ENCODE measurements at places on chromosomes 4 and X. TPM values are rescaled to one million over a fixed set of nuclear protein-coding genes. Genes with fewer than 3 reads are reported as not detected.

DNA sequence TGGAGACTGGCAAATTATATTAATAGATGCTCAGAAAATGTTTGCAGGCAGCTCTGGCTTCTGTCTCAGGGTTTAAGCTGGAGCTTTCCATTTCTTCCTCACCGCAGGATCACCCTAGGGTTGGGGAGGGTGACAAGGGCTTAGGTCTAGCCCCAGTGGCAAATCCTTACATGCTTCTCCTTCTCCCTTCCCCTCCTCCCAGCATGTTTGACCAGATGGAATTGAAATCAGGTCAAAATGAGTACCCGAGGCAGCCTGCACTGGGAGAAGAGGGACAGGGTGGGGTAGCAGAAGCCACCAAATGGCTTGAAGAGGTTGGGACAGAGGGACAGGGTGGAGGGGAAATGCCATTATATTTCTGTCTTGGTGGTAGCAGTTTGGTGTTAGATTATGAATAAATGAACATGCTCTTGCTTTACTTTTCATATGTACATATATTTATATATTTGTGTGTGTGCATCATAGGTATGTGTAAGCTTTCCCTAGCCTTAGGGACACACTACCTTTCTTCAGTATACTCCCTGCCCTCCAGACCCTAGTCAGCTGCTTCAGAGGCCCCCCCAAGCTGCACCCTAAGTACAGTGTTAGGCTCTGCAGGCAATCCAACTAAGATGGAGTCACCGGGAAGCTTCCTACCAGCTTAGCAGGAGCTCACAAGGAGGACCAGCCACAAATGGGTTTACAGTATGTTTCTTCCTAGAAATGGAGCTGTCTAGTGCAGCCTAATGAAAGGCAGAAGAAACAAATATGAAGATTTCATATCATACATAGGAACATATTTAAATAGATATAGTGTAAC is 1.8 kb downstream of the TMEM35A start:
- DNase-seq = no peak

DNA sequence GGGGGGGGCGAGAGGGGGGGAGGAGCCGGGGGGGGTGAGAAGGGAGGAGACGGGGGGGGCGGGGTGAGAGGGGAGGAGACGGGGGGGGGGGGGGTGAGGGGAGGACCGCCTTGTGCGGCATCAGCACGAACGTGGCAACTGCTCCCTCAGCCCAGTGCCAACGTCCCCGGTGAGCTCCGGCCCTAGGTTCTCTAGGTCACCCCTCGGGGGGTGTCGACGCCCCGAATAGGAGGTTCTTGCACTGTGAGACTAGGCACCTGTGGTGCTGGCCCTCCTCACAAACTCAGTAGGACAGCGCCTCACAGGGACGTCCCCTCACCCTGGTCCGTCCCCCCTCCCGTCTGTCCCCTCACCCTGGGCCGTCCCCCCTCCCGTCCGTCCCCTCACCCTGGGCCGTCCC is 21.5 kb upstream of the GTPBP6 start:
- DNase-seq = no peak

DNA sequence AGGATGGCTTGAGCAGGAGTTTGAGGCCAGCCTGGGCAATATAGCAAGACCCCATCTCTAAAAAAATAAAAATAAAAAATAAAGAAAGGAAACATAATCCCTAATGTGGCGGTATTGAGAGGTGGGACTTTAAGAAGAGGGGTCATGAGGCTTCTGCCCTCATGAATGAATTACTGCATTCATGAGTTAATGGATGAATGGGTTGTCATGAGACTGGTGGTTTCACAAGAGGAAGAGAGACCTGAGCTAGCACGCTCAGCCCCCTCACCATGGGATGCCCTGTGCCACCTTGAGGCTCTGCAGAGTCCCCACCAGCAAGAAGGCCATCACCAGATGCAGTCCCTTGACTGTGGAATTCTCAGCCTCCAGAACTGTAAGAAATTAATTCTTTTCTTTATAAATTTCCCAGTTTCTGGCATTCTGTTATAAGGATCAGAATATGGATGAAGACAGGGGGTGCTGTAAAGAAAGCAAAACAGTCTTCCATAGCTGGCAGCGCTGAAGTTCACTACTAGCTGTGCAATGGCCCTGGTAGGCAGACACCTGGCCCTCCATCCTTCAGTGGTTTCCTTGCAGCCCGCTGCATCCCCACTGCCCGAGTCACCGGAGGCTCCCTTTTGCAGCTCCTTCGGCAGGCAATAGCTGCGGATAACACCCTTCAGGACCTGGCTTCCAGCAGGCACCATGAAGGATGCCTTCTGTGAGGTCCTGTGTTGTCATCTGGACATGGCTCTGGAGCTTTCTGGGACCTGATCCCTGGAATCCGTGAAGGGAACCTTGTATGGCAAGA is 44.8 kb upstream of the NSG1 start:
- DNase-seq = no peak

- DNase-seq = peak; percentile 77
Measured at GRCh38 chr4:680928-681645, 6.7 kb downstream of the MYL5 start.

DNA sequence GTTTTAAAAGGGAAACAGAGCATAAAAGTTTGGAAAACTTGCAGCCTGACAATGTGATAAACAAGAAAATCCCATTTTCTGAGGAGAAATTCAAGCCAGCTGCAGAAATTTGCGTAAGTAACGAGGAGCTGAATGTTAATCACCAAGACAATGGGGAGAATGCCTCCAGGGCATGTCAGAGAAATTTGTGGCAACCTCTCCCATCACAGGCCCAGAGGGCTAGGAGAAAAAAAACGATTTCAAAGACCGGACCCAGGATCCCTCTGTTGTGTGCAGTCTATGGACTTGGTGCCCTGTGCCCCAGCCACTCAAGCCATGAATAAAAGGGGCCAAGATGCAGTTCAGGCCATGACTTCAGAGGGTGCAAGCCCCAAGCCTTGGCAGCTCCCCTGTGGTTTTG is 355.4 kb upstream of the NDST3 start:
- DNase-seq = no peak

GRCh38 chr4:130249002-130249401 is 1153.0 kb downstream of the C4orf33 start:
- DNase-seq = no peak

- no peak for DNase-seq
Measured at GRCh38 chrX:132809581-132809980, 148.8 kb downstream of the HS6ST2 start.

- DNase-seq = no peak
Measured at GRCh38 chr4:16217300-16218051, 8.8 kb downstream of the TAPT1 start.

- peak; percentile 73 for DNase-seq
Measured at GRCh38 chr4:25234390-25235370, 847 bp downstream of the PI4K2B start.

DNA sequence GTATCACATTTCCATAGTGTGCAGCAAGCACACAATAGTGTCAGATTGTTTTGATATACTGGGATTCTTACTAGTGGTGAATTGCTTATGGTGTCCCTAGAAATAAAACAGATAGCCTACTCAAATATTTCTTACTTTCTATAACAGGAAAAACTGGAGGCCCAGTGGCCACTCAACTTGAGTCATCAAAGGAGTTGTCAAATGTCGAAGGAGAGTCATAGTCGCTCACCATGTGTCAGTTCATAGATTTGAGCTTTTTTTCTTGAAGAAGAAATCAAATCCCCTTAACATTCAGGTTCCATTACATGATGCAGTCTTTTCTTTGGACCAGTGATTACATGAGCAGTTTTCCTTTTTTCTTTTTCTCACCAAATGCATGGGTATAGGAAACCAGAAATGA is 1271.0 kb downstream of the RAPGEF2 start:
- DNase-seq = no peak

DNA sequence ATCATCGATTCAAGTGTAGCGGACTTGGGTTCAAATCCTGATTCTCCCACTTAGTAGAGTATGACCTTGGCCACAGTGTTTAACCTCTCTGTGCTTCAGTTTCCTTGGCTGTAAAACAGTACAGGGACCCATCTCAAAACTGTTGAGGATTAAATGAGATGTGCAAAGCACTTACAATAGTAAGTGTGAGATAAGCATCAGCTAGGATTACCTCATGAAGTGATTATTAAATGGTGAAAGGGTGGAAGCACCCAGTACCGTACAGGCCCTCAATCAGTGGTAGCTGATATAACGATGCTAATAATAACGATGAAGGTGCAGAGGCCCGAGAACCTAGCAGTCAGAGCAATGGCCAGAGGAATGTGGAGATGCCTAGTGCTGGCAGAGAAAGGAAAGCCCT is 45.1 kb downstream of the PRPS1 start:
- no peak for DNase-seq

DNA sequence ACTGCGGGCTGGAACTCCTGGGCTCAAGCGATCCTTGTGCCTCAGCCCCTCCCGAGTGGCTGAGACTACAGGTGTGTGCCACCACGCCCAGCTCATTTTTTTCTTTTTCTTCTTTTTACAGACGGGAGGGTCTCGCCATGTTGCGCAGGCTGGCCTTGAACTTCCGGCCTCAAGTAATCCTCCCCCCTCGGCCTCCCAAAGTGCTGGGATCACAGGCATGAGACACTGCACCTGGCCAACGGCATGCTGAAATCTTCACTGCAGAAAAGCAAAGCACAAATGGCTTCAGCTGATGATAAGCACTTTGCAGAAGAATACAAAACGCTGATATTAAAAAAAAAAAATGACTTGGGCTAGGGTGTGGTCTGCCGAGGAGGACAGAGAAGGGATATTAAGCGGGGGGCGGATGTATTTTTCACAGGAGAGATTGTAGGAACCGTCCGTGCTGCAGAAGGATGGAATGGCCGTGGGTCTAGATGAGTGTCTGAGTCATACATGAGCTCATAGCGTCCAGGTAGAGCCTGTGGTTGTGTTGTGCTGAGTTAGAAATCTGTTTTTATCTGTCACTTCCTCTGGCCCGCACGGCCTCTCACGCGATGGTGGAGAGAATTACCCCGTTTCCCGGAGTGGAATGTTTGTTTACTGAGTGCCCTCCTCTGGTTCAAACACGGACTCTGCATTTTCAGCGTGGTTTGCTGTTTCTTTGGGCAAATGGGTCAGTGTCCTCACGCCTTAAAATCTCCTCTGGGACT is 8.5 kb upstream of the AKAP17A start:
- no peak for DNase-seq

DNA sequence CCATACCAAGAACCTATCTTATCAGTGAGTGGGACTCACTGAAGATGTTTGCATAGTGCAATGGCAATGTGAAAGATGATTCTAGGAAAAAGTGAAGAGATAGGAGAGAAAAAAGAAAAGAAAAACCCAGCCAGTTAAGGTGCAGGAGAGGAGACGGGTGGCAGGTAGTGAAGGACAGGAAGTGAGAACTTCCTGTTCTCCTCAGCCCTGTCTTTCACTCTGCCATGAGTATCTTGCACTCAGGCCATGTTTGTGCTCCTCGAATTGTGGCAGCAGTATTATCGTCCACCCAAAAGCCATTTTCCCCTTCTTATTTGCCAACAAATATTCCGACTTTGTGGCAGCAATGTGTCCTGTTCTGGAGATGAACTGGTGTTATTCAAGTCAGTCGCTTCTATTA is 8.6 kb upstream of the ENPEP start:
- no peak for DNase-seq

The PASD1 gene
- total RNA-seq = not detected

The MAMLD1 gene
- 2.6 TPM for total RNA-seq

The TLL1 gene
- total RNA-seq = 3.3 TPM
